Activated CD4-positive, alpha-beta T cell treated with anti-CD3 and anti-CD28 coated beads, Interleukin-2, amount 50 U/mL, for 16 hours (primary cell): ENCODE measurements at places on chromosomes 2 and 18.

DNA sequence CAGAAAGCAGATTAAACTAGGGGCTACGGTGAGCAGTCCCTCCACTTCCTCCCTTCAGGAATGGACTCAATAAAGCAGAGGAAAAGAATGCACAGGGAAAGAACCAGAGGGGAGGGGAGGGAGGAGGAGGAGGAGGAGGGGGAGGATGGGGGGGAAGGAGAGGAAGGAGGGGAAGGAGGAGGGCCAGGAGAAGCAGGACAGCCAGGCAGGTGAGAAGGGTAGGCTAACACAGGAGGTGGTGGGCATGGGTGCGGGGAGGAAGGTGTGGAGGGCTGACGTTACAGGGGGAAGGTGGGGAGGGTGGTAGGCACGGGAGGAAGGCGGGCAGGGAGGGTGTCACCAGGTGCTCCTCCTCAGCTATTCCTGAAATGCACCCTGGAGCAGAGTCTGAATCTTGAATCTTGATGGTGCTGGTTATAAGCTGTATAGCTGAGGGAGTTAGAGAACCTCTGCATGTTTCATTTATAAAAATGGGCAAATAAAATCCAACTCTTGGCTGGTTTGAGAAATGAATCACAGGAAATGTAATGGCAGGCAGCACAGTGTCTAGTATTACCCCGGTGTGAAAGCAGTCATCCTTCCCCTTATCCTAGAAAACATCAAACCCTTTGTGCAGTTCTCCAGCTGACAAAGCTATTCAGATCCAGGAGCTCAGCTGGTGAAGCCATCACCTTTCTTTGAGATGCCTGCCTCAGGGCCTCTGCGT is 3.4 kb downstream of the TMEM18 start:
- DNase-seq = peak; percentile 19

- no peak for DNase-seq
These were observed 1.1 kb upstream of the MAB21L4 start for GRCh38 chr2:240896871-240897692.

- peak; percentile 62 for DNase-seq
These were observed 182.7 kb downstream of the RPIA start for GRCh38 chr2:88874063-88874657.

DNA sequence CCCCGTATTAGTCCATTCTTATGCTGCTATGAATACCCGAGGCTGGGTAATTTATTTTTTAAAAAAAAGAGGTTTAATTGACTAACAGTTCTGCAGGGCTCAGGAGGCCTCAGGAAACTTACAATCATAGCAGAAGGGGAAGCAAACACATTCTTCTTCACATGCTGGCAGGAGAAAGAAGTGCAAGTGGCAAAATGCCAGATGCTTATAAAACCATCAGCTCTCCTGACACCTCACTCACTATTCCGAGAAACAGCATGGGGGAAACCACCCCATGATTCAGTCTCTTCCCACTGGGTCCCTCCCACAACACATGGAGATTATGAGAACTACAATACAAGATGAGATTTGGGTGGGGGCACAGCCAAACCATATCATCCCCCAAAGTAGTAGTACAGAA is 2148.5 kb upstream of the PIK3C3 start:
- no peak for DNase-seq

DNA sequence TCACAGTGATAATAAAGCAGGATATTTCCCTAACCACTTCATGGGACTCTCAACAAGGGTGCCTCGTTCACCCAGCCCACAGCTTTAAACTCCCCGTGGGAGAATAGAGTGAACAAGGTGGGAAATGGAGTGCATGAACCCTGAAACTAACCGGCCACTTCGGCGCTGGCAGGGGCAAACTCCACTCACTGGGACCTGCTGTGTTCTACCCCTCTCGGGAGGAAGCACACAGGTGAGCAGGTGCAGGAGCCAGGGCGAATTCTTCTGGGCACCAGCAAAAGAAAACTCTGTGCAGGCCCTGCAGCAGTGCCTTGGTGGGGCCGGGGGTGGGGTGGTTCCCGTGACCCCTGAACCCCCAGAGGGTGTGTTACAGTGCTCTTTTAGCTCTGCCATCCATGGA is 2029.1 kb upstream of the LRRTM1 start:
- DNase-seq = no peak

GRCh38 chr2:109715313-109715805 is 78.7 kb upstream of the RGPD5 start:
- no peak for DNase-seq

DNA sequence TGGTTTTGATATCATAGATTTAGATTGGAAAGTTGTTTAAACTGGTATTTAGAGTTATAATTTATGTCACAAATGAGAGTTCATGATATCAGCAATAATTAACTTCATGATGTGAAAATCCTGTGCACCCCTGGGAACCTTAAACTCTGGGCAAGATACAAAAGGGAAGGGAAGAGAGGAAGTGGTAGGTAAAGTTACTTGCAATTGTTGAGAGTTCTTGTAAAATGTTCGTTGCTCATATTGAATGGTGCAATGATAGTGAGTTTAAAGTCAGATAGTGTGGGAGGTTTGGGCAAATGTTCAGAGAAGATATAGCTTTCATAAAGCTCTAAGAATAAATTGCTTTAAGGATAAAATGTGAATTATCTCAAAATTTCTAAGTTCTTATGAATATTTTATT is 75.4 kb downstream of the SP110 start:
- DNase-seq = no peak

GRCh38 chr2:45975752-45976517 is 321.3 kb upstream of the EPAS1 start:
- no peak for DNase-seq
